Upper lobe of right lung (tissue), 1 donor: ENCODE measurements at places on chromosomes 1 and 21. TPM values are rescaled to one million over a fixed set of nuclear protein-coding genes. Genes with fewer than 3 reads are reported as not detected.

DNA sequence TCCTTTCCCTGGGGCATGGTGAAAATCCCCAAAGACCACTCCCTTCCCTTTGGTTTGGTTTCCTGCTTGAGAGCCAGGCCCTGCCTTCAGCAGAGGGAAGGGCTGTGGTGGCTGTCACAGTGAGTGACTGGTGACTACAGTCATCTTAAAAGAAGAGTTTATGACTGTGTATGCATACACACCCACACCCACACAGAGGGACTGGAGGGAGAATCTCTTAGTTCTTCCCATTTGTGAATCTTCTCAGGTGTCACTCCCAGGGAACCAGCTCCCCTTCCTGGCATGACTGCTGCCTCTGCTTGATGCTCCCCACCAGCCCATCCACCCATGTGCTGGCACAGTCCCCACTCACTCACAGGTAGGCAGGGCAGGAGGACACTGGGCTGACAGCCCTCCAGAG, 3.9 kb upstream of the KCNA2 start:
- H3K27me3 ChIP-seq, result peaks cover 43% of the 10 kb centered on the region
- DNase-seq, result no peak
- no peak overlapping the region for H3K27ac ChIP-seq
- H3K36me3 ChIP-seq, result no peaks in the 10 kb centered on the region

DNA sequence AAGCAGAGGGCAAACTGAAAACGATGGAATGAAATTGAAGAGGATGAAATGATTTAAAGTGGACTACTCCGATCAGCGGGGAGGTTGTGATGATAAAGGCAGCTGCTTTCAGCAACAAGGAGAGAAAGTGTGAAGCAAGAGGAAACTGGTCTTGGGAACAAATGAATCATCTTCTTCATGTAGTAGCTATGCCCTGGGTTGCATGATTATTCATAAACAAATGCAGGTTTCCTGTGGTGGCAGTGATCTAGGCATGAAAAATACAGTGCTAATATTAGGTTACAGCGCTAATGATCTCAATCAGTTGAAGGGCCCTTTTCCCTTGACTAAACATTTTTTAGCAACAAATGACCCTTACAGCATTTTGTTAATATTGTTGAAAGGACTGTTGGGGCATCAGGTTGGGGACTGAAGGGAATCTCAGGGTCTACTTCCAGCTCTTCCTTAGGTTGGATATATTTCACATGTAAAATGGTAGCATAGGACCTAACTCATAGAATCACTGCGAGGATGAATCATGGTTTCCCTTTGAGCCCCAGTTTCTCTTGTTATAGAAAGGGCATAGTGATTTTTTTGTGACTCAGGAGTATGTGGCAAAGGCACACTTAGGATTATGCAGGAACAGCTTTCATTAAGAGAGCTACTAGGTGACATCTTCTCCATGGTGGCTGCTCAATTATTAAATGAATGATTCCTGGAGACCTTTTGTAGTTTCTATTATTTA, 1.9 kb upstream of the ZFYVE9 start:
- no peaks in the 10 kb centered on the region for H3K27me3 ChIP-seq
- no peak overlapping the region for H3K27ac ChIP-seq
- no peak for DNase-seq
- no peak overlapping the region for H3K4me3 ChIP-seq
- peaks cover 17% of the 10 kb centered on the region for H3K4me1 ChIP-seq

The AMIGO1 gene
- total RNA-seq, result 13.3 TPM

DNA sequence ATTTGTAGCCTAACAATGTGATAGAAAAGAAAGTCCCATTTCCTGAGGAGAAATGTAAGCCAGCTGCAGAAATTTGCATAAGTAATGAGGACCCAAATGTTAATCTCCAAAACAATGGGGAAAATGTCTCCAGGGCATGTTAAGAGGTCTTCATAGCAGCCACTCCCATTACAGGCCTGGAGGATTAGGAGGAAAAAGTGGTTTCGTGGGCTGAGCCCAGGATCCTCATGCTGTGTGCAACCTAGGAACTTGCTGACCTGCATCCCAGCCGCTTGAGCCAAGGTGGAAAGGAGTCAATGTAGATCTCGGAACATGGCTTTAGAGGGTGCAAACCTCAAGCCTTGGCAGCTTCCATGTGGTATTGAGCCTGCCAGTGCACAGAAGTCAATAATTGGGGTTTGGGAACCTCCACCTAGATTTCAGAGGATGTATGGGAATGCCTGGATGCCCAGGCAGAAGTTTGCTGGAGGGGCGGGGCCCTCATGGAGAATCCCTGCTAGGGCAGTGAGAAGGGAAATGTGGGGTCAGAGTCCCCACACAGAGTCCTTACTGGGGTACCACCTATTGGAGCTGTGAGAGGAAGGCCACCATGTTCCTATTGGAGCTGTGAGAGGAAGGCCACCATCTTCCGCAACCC, 14.2 kb upstream of the F13B start:
- no peak overlapping the region for H3K4me3 ChIP-seq
- H3K4me1 ChIP-seq, result no peaks in the 10 kb centered on the region
- H3K27me3 ChIP-seq, result no peaks in the 10 kb centered on the region
- no peak for DNase-seq
- no peak overlapping the region for H3K27ac ChIP-seq

- H3K27me3 ChIP-seq, result no peaks in the 10 kb centered on the region
- H3K4me3 ChIP-seq, result no peak overlapping the region
- DNase-seq, result no peak
Measured at GRCh38 chr1:61618755-61619154, 106.2 kb downstream of the TM2D1 start.

- H3K27me3 ChIP-seq, result no peaks in the 10 kb centered on the region
- DNase-seq, result no peak
- no peaks in the 10 kb centered on the region for H3K36me3 ChIP-seq
- H3K4me1 ChIP-seq, result peaks cover 26% of the 10 kb centered on the region
Measured at GRCh38 chr1:230113593-230114236, 46.7 kb downstream of the GALNT2 start.

- no peak for DNase-seq
- H3K36me3 ChIP-seq, result no peaks in the 10 kb centered on the region
- no peaks in the 10 kb centered on the region for H3K27me3 ChIP-seq
- H3K4me3 ChIP-seq, result no peak overlapping the region
- no peak overlapping the region for H3K27ac ChIP-seq
Measured at GRCh38 chr1:178607718-178608408, 95.0 kb downstream of the TEX35 start.

DNA sequence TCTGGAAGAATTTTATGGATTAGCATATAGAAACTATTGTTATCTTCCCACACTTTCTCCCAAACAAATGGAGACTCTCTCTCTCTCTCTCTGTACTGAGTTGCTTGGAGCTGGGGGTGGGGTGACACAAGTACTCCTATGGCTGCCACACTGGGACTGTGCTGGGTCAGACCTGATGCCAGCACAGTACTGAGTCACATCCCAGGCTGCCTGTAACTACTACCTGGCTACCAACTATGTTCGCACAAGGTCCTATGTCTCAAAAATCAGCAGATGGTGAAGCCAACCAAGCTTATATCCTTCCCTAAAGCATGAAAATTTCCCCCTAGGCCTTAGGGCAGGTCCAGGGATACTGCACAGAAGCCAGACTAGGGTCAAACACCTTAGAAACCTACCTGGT, 66.6 kb downstream of the FAF1 start:
- H3K36me3 ChIP-seq, result no peaks in the 10 kb centered on the region
- no peak overlapping the region for H3K4me3 ChIP-seq
- DNase-seq, result no peak

DNA sequence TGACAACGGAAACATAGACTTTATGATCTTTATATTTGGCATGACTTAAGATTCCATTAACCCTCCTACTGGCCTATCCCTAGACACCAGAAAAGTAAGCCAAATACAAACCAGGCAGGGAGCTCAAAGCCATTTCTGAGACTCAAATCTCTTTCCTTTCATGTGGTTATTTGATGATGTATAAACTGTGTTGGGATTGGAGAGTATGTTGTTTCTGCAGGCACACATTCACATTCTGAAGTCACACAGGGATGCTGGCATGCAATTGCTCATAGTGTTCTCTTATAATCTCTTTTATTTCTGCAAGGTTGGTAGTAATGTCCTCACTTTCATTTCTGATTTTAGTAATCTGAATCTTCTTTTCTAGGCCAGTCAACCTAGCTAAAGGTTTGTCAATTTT, 5.8 kb downstream of the ZMYND12 start:
- no peaks in the 10 kb centered on the region for H3K4me1 ChIP-seq
- no peak overlapping the region for H3K4me3 ChIP-seq
- H3K36me3 ChIP-seq, result no peaks in the 10 kb centered on the region
- H3K27me3 ChIP-seq, result no peaks in the 10 kb centered on the region
